ENCODE measurements at places on chromosomes 5 and 9.
A peak's percentile ranks its signal among the peaks of the same experiment; 100 is the strongest.

DNA sequence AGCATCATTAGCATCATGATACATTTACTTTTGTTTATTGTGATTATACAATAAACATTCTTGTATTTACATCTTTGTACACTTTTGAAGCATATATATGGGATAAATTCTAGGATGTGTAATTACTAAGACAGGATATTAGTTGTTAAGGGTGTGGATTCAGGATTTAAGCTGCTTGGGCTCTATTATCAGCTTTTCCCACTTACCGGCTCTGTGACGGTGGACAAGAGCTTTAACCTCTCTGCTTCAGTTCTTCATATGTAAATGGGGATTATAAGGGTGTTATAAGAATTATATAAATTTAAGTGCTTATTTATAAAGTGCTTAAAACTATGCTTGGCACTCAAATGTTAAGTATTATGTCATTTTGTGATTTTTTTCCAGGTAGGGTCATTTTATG, 131.1 kb downstream of the FER start:
- no peak for DNase-seq

- DNase-seq, result no peak
Observed at GRCh38 chr5:1020452-1020961, 11.9 kb downstream of the NKD2 start.

DNA sequence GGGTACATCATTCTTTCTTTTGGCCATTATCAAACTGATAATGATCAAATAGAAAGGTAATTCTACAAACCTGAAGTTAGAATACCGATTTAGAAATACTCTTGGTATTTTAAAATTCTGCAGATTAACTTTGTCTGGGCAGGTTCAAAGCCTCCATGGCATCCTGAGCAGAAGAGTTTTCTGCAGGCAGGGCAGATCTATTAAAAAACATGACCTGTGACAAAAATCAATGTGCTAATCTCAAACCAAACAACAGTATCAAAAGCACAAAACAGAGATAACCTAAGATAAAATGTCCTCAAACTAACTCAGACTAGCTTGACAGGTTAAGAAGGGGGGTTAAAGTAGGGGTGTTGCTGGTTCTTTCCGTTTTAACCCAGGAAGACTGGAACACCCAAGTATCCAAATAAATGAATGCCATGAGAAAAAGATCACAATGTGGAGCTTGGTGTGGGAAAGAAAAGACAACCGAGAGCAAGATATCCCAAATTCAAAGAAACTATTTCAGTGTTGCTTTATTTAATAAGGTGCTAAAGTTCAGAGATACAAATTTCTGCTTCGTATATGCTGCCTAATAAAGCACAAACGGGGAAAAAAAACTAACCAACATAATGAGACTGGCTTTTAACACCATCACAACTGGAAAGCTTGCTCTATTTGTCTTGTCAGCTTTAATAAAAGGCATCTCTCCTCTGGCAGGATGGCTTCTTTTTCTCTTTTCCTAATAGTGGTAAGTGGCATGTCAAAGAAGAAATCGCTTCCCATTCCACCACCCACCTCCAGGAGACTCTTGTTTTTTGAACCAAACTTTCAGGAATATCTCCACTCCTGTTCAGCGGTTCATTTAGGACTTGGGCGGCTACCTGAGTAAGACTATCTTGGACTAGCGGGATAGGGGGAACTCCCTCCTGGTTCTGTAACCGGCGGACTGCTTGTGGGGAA, 2.3 kb downstream of the EFNA5 start:
- DNase-seq, result no peak

DNA sequence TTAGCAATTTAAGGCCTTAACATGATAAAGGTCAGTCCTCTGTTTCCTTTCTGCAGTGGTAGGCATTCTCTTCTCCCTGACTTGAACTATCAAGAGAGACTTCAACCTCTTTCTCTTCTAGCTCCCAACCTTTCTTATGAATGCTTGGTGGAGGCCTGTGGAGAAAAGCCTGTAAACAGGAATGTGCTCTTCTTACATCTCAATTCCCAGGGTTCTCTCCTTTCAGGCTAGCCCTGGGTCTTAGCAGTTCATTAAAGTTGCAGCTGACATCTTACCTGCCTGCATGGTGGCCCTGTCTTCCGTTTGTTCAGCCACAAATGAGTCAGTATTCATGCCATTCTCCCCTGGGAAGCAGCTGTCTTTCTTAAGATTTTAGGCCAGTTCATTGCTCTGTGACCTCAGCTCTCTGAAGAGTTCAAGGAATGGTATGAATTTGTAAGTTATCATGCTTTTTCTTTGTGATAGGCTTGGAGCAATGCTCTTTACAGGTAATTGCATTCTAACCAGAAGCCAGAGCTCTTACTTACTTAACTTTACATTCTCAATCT, 77.8 kb downstream of the ADCY2 start:
- DNase-seq, result no peak

DNA sequence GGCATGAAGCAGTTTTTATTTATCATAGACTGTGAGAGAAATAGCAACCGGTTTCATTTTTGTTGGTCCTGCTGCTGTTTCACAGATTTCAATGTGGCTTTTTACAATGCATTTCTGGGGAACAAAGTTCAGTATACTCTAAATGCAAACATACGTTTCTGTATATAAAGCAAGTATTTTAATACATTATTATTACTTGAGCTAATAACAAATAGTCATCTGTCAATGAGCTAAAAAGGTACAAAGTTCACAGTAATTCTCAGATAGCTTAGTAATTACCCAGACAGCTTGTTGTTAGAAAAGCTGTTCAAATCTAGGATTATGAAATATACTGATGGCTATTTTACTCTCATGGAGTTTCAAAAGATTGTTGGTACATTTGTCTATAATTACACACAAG, 50.8 kb downstream of the PBX3 start:
- DNase-seq, result no peak

- DNase-seq, result no peak
Observed at GRCh38 chr5:96663608-96664007, 1.4 kb downstream of the CAST start.

DNA sequence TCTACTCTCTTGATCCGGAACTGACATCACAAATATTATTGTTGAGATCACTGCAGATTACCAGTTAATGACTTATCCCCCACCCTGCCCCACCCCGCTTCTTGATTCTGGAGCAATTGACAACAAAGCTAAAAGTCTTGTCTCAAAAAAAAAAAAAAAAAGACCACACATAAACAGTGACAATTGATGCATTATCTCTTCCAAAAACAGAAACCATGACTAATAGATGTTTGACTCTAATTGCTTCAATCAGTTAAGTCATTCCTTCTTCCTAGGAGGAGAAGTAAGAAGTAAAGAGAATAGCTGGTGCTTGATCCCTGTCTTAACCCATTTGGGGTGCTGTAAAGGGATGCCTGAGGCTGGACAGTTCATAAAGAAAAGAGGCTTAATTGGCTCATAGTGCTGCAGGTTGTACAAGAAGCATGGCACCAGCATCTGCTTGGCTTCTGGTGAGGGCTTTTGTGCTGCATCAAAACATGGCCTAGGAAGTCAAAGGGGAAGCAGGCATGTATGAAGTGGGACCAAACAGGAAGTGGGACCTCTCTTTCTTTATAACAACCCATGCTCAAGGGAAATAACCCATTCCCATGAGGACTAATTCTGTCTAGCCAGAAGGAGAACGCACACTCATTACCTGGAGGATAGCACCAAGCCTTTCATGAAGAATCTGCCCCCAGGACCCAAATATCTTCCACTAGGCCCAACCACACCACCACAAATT, 158.7 kb downstream of the TMEM167A start:
- DNase-seq, result no peak

GRCh38 chr9:116572095-116572748, 114.9 kb upstream of the TRIM32 start:
- peak; percentile 96 for DNase-seq

- DNase-seq, result no peak
Observed at GRCh38 chr5:157740229-157740610, 3.3 kb upstream of the LSM11 start.

GRCh38 chr9:120438111-120438510, 141.9 kb downstream of the CDK5RAP2 start:
- DNase-seq, result no peak

GRCh38 chr9:118963674-118964073, 405.6 kb downstream of the BRINP1 start:
- no peak for DNase-seq

DNA sequence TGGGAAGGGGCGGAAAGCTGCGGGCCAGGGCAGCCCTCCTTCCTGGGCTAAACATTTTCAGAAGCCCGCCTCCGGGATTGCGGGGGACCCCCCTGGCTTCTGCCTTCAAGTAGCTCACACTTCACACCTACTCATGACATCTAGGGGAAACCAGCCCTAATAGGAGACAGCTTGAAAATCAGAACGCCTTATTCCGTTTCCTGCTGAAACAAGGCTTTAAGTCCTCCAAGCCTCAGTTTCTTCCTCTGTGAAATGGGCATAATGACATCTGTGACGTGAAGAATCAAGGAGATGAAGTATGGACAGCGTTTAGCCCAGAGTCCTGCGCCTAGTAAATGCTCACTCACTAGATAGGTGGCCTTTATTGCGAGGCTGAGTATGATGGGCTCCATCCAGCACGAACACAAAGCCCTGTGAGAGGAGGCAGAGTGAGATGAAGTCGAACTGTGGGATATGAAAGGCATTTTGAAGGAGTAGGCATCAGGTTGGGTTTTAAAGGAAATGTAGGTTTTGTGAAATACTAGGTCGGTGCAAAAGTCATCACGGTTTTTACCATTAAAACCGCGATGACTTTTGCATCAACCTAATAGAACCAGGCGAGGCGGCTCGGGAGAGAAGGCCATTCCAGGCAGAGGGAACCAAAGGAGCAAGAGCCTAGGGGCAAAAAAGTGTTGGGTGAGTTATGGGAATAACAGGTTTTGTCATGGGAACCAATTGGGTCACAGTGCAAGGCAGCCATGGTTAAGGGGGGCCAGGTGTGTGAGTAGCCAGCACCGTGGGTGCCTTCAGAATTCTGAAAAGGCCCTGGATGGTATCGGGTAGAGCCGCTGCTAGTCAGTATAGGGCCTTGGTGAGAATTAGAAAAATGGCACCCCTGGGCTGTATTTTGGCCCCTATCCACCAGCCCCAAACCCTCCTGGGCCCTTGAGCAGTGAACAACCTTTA, 1.0 kb upstream of the TSC1 start:
- no peak for DNase-seq

GRCh38 chr5:37983463-37983862, 143.6 kb upstream of the GDNF start:
- DNase-seq, result no peak

GRCh38 chr9:79242489-79242888, 329.3 kb upstream of the TLE4 start:
- no peak for DNase-seq

GRCh38 chr9:110619831-110620230, 40.3 kb upstream of the SVEP1 start:
- DNase-seq, result no peak

All from esophagus muscularis mucosa (tissue), 4 donors.